Activated naive CD4-positive, alpha-beta T cell treated with anti-CD3 and anti-CD28 coated beads, Interleukin-2, amount 50 U/mL, for 72 hours (primary cell): ENCODE measurements at places on chromosomes 12 and 14.

GRCh38 chr12:99455350-99456035 lies 192.1 kb upstream of the GARIN6 start:
- DNase-seq = no peak

- DNase-seq = no peak
These were observed at the start of gene PRB4 for GRCh38 chr12:11310336-11310735. Gene PRB4, minus strand, starts transcription at chr12:11310436. Its CDS starts 38 bp downstream, at chr12:11310398.

DNA sequence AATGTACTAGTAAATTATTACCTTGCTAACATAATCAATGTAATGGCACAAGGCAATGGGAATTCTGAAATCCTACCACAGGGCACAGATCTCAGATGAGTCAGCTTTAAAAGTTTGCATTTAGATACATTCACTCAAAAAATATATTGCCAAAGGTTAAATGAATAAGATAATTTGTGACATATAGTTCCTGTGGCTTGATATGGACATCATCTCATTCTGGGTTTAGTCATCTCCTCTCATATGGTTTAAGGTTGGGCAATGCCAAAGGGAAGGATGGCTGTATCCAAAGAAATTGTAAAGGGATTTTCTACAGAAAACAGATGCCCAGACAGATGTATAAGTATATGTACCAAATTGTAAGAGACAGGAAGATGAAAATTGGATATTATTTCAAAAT lies 1065.0 kb downstream of the LRFN5 start:
- no peak for DNase-seq

- DNase-seq = no peak
These were observed 790 bp downstream of the GTF2A1 start for GRCh38 chr14:81219759-81220579.
